ENCODE measurements at places on chromosomes 1 and 21. TPM values are rescaled to one million over a fixed set of nuclear protein-coding genes. Genes with fewer than 3 reads are reported as not detected.

The SEMA4A gene
- 5.5 TPM for total RNA-seq

The ROR1 gene
- total RNA-seq: 19.8 TPM

The MPL gene
- total RNA-seq: 1.0 TPM

The FCGR1A gene
- 1.5 TPM for total RNA-seq

The AHCTF1 gene
- 41.6 TPM for total RNA-seq
